ENCODE measurements at places on chromosomes 3 and 15. TPM values are rescaled to one million over a fixed set of nuclear protein-coding genes. Genes with fewer than 3 reads are reported as not detected.
A peak's percentile ranks its signal among the peaks of the same experiment; 100 is the strongest.

- no peak for DNase-seq
These were observed 5.6 kb downstream of the NEIL1 start for GRCh38 chr15:75352186-75353080.

DNA sequence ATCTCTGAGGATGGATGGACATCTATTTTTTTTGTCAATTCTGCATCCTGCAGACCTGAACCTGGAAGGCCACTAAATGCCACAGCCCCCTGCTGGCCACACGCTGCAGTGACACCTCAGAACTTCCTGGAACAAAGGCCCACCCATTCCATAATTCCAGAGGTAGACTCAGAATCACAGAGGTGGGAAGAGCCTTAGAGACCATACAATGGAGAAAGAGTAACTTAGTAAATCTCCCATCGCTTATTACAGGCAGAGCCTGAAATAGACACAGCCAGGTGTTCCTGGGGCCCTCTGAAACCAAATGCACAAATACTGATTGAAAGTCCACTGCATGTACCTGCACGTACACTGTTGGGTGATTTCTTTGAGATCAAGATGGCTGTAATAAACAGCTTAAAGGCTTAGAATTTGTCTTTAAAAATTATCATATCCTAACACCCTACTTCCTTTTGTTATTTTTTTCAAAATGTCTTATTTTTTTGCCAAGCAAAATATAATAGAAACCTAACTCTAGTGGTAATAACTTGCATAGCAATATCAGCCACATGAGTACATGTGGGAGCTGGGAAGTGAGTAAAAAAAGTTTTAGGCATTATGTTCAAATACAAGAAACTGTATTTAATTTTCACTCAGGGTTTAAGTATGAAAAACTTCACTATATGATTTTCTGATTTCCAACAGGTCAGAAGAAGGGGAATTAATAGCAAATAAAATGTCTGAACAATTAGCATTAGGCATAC is 62.7 kb downstream of the EOMES start:
- peak; percentile 61 for DNase-seq

DNA sequence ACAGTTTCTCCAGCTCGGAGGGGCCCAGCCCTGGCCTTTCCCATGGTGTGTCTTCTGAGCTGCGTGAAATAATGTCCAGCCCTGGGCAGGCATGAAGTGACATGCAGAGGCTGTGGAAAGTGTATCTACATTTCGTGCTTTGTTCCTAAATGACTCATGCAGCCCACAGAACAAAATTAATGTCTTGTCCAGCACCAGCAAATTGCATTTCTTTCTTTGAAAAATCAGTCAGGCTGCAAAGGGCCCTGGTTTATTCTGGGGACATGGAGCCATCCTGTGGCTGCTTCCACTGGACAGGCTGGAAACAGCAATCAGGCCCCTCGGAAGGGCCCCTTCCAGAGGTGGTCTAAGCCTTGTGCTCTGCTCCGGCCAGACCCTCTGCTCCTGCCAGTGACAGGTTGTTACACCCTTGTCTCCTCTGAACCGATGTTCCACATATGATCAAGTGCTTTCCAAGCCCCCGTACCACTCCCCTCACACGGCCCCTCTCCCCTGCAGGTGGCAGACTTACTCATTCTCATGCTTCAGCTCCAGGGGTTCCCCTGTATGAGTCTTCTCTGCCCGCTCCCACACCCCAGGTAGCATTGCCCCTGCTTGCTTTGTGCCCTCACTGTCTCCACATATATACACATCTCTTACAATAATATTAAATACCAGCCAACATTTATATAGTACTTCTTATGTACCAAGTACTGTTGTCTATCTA is 33.7 kb downstream of the CRYGS start:
- DNase-seq, result no peak

GRCh38 chr3:10232137-10232536 is 16.1 kb upstream of the TATDN2 start:
- no peak for DNase-seq

- no peak for DNase-seq
These were observed 31.4 kb upstream of the UBE3A start for GRCh38 chr15:25470230-25470629.

- DNase-seq, result no peak
These were observed 839.8 kb downstream of the NTRK3 start for GRCh38 chr15:87416591-87417257.

DNA sequence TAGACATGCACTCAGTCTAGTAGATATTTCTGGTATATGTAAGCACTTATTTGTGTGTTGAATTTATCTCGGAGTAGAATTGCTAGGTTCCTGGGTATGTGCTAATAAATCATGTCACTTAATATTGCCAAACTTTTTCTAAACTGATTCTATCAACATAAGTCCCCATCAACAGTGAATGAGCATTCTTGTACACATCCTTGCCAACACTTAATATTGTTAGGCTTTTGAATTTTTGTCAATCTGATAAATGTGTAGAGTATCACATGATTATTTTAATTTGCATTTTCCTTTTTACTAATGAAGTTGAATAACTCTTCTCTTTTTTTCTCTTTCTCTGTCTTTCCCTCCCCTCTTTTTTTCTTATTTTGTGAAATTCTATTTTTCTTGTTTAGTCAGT is 33.3 kb upstream of the CEMIP start:
- no peak for DNase-seq

- DNase-seq, result no peak
These were observed 215.9 kb downstream of the GBE1 start for GRCh38 chr3:81545572-81545971.

DNA sequence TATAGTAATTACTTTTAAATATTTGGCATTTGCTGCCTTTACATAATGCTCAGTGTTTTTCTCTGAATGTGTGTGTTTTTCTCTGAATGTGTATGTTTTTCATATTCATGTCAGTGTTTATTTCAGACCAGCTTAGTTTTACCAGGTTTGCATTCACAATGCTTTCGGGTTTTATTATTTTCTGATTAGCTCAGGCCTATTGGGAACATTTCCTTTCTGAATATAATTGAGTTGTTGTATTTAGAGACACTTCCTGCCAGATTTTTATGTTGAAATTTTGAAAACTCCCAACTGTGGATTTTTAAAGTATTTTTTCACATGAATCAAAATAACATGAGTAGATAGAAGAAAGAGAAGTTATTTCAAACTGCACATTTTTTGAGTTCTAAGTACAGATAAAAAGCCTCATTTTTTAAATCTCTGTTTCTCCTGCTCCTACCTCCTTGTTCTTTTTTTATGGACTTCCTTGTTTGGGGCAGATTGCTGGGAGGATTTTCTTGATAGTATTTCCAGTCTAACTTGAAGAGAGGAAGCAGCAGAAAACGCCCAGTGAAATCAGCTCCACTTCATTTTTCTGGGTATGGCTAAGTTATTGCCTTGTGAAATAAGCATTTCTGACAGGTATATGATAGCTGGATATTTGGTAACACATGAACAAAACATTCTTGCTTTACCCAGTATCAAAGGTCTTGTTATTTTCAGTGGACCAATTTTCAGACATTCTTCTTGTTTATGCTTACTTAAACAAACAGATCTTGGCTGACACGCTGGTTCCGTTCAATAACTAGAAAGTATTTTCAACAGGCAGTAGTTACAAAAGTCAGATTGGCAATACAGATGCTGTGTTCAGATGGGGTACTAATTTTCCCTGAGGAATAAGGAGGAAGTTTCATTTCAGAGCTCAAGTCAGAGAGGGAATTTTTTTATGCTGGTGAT is 70.7 kb downstream of the RIOX2 start:
- DNase-seq, result no peak

GRCh38 chr15:58489289-58490085 is 57.7 kb downstream of the LIPC start:
- no peak for DNase-seq

DNA sequence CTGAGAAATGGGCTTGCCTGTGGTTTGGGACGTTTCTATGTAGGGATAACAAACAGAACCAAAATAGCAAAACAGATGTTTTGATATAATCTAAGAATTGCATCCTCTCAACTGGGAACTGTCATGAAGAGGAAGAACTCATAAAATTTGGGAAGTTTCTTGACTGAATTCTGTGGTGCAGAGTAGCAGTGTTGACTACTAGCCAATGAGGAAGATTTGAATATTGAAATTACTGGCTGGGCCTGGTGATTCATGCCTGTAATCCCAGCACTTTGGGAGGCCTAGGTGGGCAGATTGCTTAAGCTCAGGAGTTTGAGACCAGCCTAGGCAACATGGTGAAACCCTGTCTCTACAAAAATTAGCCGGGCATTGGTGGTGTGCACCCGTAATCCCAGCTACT is 42.2 kb downstream of the ZNF609 start:
- DNase-seq, result peak; percentile 8

- DNase-seq, result no peak
These were observed 149.5 kb downstream of the RYR3 start for GRCh38 chr15:33460166-33460805.

DNA sequence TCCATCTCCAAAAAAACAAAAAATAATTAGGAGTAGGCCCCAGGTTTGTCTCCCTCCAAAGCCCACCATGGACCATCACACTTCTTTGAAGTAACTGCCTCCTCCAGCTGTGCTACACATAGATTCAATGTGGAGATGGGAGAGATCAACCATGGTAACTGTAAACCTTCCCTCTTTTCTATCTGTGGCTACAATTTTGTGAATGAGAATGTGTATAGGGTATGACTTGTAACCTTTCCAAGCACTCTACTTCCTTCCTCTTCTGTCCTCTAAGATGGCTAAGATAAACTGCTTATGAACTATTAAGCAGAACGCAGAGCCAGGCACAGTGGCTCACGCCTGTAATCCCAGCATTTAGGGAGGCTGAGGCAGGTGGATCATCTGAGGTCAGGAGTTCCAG is 55.5 kb upstream of the ATP11B start:
- DNase-seq, result no peak

- DNase-seq, result no peak
These were observed 44.5 kb downstream of the SNAPC5 start for GRCh38 chr15:66452971-66453580.

DNA sequence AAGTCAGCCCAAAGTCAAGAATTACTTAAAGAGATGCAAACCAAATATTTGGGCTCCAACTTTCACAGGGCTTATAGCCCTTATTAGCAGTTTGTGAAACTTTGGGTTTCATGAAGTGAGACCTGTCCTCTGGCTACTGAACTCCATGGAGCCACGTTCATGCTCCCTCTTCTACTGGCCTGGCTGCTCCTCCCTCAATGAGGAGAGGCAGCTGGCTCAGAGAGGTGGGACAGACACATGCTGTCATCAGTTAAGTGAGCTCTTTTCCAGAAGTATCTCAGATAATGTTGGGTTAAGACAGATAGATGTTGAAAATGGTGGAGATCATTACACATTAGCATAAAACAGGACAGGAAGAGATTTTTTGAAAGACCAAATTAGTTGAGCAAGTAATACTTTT is 19.4 kb downstream of the MRPS25 start:
- no peak for DNase-seq

GRCh38 chr3:37862219-37862902 is 681 bp downstream of the CTDSPL start:
- peak; percentile 35 for DNase-seq

DNA sequence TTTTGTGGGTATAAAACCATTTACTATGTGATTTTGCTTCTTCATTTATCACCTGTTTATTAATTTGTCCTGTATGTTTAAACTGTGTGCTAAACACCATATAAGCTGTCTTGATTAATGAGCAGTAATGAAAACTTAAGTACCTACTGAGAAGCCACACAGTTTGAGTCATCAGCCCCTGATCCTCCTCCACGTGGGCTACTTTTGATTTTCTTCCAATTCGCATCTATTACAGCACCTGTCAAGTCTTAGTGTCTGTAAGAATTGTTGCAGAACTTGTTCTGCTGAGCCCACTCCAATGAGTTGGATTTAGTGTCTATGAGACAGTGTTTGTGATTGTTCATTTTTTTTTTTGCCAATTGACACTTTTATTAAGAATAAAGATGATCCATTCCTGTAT is 16.8 kb downstream of the EPHA6 start:
- no peak for DNase-seq

GRCh38 chr3:144643771-144644198 is 672.2 kb downstream of the DIPK2A start:
- no peak for DNase-seq

The SGO1 gene
- 31.7 TPM for total RNA-seq

The OSBPL10 gene
- 1.1 TPM for total RNA-seq

The GP9 gene
- total RNA-seq, result not detected

The MKRN3 gene
- not detected for total RNA-seq

The PP2D1 gene
- not detected for total RNA-seq

The UBE3A gene
- 101 TPM for total RNA-seq

The MB21D2 gene
- total RNA-seq, result 6.1 TPM
